ENCODE measurements at places on chromosomes 12 and 14.
A peak's percentile ranks its signal among the peaks of the same experiment; 100 is the strongest.

DNA sequence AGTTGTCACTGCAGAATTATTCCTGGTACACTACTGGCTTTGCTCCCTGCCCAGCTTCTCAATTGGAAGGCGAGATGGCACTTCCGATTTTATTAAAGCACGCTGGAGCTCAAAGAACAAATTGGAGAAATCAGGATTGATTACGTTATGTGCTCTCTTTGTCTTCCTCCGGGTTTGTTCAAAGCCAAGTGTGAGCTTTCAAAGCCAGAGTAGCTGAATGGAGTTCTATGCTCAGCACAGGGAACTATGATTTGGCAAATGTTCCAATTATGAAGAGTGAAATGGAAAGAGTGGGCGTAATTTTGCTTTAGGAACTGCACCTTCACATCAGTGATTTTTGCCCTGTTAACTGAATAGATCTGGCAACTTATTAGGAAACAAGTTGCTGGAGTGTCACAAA lies 72.4 kb downstream of the FLRT2 start:
- DNase-seq = no peak

GRCh38 chr12:46400406-46400805 lies 27.8 kb upstream of the SLC38A2 start:
- peak; percentile 74 for DNase-seq

DNA sequence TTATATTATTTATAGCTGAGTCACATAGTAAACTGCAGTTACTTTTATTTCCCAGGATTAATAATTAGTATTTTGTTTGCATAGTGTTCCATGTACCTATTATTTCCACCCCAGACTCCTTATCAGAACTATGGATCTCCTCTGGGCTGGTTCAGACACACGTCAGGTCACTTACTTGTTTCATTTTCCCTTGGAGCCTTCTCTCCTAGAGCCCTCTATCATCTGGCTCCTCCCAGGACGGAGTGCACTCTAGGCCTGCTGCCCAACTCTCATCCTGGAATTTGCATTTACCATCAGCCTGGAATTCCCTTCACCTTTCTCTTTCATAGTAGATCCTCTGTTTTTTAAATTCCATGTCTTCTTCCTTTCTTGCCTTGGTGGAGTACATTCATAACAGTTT lies 28.5 kb upstream of the GALNT16 start:
- no peak for DNase-seq

DNA sequence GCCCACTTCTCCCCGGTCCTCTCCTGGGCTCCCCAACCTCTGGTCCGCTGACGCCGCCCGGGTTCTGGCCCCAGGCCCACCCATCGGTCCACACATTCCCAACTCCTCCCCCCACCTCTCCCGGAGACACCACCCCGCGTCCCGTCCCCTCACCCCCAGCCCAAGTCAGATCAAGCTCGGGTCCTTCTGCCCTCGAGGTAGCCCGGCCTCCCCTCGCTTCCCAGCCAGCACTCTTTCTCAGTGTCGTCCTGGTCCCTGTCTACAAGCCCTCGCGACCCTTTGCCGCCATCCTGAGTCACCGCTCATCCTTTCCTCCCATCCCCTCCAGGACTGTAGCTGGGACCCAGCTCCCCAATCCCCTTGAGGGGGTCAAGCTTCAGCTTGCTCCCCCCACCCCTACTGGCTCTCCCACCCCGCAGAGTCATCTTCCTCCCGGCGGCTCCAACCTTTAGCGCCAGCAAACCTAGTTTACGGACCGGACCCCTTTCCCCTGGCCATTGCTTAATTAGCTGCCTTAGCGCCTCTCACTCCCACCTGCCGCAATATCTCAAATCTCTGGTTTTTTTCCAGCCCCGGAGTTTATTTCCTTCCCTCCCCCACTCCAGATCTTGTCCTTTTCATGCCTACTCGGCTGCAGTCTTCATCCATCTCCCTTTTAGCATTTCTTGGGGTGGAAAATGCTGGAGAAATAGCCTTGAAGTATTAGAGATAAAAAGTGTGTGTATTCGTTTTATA lies 1.1 kb downstream of the PPP4R4 start:
- no peak for DNase-seq

DNA sequence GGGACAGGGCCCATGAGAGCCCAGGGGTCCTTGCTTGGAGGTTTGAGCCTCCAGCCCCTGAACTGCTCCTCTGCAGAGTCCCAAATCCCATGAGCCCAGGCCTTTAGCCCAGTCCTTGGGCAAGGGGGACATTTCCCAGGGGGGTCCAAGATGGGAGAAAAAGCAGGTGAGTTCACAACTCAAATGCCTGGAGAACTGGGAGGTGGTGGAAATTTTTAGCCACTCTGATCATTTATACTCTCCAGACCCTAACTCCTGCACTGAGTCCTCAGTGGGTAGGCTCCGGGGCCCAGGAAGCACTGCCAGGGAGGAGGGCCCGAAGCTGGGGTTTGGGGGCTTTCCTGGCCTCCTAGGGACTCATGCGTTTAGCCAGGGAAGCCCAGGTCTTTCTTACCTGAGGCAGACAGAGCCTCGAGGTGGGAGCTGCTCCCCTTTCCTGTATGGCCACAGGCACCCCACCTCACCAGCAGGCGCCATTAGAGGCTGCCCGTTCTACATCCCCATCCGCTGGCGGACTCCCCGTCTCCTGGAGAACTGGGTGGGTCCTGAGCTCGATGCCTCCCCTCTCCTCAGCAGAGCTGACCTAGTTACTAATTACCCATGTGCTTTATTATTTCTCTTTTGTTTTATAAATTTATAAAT lies 998 bp downstream of the HNF1A start:
- no peak for DNase-seq

DNA sequence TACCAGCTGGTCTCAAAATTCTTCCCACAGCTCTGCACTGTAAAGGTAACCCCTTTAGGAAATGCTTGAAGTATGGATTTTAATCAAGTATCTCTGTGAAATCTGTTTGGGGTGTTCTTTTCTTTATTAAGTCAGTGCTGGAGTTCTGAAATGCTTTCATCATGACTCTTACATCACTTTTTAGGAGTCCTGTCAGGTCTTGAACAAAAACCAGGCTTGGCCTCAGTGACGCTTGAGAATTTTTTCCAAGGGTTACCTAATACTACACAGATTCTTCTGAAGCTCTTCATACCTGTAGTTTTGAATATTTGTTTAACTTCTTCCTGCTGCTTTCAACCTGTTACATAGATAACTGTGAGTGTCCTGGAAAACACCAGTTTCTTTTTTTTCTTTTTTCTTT lies 47.0 kb upstream of the KCNH3 start:
- no peak for DNase-seq

- no peak for DNase-seq
These were observed 264.3 kb downstream of the RPAP3 start for GRCh38 chr12:47441490-47441889.

GRCh38 chr12:15757553-15758255 lies 31.5 kb downstream of the EPS8 start:
- peak; percentile 48 for DNase-seq

DNA sequence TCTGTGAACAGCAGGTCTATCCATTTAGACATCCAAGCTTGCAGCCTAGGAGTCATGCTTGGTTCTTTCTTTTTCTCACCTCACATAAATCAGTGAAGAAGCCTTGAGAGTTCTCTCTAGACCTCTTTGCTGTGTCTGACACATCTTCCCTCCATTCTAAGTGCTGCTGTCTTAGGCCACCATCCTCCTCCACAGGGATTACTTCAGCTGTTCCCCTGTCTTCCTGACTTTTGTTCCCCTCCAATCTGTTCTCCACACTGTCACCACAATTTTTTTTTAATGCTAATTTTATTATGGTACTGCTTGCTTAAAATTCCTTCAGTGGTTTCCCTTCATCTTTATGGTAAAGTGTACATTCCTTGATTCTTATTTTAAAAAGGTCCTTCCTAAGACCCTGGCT lies 71.8 kb downstream of the DERA start:
- no peak for DNase-seq
